Tibial nerve (tissue), 4 donors: ENCODE measurements at places on chromosomes 2 and 18. TPM values are rescaled to one million over a fixed set of nuclear protein-coding genes. Genes with fewer than 3 reads are reported as not detected.
A peak's percentile ranks its signal among the peaks of the same experiment; 100 is the strongest.

- no peaks in the 10 kb centered on the region for H3K27me3 ChIP-seq
- no peaks in the 10 kb centered on the region for H3K36me3 ChIP-seq
- DNase-seq, result no peak
- no peaks in the 10 kb centered on the region for H3K4me1 ChIP-seq
Measured at GRCh38 chr2:8976442-8977259, 26.8 kb downstream of the MBOAT2 start.

DNA sequence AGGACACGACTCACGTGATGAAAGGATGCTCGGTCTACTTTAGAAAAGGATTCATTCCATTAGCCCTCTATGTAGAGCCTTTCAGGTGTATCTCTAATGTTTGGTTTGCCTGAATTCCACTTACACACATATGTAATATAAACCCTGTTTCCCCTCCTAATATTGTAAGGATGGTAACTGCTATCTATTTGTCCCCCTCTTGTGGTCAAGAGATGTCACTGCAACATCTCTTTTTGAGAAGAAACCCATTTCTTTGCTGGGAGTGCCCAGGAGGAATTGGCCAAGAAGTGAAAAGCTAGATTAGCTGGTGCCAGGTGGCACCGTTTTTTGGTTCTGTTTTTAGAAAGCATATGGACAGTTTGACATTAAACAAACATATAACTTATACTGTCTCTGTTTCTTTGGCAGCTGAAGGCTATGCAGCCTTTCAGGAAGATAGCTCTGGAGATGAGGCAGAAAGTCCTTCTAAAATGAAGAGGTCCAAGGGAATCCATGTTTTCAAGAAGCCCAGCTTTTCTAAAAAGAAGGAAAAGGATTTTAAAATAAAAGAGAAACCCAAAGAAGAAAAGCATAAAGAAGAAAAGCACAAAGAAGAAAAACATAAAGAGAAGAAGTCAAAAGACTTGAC is 41.2 kb downstream of the RALBP1 start:
- H3K4me3 ChIP-seq, result no peak overlapping the region
- no peaks in the 10 kb centered on the region for H3K27me3 ChIP-seq
- H3K27ac ChIP-seq, result no peak overlapping the region
- H3K36me3 ChIP-seq, result no peaks in the 10 kb centered on the region
- H3K4me1 ChIP-seq, result no peaks in the 10 kb centered on the region

DNA sequence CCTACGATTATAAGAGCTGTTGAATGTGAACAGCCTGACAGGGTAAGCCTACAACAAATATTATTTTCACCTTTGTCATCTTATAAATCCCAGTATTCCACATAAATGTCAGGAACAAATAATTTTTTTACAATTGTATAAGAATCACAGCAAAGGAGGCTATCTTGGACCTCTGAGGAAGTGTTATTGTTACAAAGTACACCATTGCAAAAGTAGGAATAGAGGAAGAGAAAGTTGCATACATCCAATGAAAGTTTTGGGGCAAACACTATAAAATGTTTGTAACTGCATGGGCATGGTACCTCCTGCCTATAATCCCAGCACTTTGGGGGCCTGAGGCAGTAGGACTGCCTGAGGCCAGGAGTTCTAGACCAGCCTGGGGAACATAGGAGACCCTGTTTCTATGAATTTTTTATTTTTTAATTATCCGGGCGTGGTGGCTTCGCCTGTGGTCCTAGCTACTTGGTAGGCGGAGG is 715 bp upstream of the MEMO1 start:
- peak overlapping the region; percentile 96 for H3K27ac ChIP-seq
- no peaks in the 10 kb centered on the region for H3K27me3 ChIP-seq
- no peak for DNase-seq
- peaks cover 38% of the 10 kb centered on the region for H3K4me1 ChIP-seq
- no peaks in the 10 kb centered on the region for H3K36me3 ChIP-seq
- H3K4me3 ChIP-seq, result peak overlapping the region; percentile 88

GRCh38 chr18:57764995-57765394 is 38.1 kb downstream of the ATP8B1 start:
- H3K27me3 ChIP-seq, result no peaks in the 10 kb centered on the region

DNA sequence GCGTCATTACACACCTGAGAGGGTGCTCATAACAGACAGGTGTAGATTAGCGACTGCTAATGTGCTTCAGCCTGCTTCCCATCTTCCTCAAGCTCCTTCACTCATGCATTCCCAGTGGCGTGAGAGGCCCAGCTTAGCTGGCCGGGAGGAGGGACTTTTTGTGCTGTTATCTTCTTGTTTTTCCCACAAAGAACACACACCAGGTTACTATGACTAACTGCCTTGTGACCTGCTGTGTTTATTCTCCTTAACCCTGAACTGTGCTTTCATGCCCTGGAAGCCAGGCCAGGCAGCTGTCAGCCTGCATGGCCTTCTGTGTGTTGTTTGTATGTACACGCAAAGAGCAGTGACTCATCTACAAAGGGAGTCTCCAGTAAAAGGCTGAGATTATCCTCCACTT is 143.8 kb downstream of the PIEZO2 start:
- H3K36me3 ChIP-seq, result no peaks in the 10 kb centered on the region
- H3K4me1 ChIP-seq, result no peaks in the 10 kb centered on the region
- no peaks in the 10 kb centered on the region for H3K27me3 ChIP-seq

- H3K36me3 ChIP-seq, result no peaks in the 10 kb centered on the region
- no peak overlapping the region for H3K4me3 ChIP-seq
- no peaks in the 10 kb centered on the region for H3K4me1 ChIP-seq
- H3K27ac ChIP-seq, result no peak overlapping the region
- no peak for DNase-seq
Measured at GRCh38 chr2:8089596-8089995, 592.3 kb upstream of the ID2 start.

GRCh38 chr2:160415991-160416390 is 77.6 kb downstream of the RBMS1 start:
- no peak overlapping the region for H3K27ac ChIP-seq
- no peaks in the 10 kb centered on the region for H3K27me3 ChIP-seq
- no peak overlapping the region for H3K4me3 ChIP-seq

DNA sequence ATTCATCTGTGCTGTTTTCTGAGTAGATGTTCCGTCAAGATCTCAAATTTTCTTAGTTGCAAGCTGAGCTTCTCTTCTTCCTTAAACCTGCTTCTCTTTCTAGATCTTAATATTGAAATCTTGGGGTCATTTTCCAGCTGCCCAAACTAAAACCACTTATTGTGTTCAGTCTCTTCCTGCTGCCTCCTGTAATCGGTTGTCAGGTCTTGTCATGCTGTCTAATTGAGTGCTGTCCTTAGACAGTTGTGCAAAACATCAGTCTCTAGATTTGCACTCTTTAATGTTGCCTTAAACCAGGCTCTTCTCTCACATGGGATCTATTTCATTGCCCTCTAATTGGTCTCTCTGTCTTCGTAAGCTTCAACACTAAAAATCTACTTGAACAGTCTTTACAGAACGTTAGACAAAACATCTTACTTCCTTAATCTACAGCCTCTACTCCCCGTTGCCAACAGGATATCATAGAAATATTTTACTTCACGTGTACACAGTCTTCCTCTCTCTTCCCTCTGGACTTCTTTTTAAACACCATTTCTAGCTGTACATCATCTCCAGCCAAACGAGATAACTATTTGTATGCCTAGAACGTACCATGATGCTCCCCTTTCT is 34.9 kb downstream of the GPD2 start:
- H3K4me3 ChIP-seq, result no peak overlapping the region
- peaks cover 66% of the 10 kb centered on the region for H3K4me1 ChIP-seq
- H3K27me3 ChIP-seq, result no peaks in the 10 kb centered on the region
- no peaks in the 10 kb centered on the region for H3K36me3 ChIP-seq

DNA sequence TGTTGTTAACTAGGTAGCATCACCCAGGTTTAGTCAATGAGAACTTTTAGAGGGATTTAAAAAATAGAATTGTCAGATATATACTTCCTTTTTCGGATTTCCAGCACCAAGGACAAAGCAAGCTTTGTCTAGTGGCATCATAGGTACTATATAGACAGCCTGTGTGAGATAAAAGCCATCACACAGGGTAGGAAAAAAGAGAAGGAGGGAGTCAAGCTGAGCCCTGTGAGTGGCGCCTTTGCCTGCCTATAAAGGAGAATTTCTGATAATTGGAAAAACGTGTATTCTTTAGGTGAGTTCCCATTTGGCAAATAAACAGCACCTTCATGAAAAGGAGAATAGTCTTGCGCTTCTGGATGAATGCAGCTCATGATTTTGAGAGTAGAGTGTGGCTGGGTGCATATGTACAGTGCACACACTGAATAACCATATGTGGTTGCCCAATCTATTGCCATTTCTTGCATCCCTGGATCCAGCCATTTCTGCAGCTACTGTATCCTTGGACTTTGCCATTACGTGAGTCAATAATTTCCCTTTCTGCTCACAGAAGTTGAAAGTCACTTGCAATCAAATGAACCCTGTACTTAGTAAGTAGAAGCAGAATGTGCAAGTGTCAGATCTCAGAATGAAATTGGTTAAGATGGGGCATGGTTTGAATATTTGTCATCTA is 559.9 kb upstream of the MEX3C start:
- H3K4me1 ChIP-seq, result no peaks in the 10 kb centered on the region
- H3K27me3 ChIP-seq, result no peaks in the 10 kb centered on the region
- H3K27ac ChIP-seq, result no peak overlapping the region
- no peaks in the 10 kb centered on the region for H3K36me3 ChIP-seq

- H3K4me1 ChIP-seq, result no peaks in the 10 kb centered on the region
- H3K36me3 ChIP-seq, result no peaks in the 10 kb centered on the region
- H3K27ac ChIP-seq, result peak overlapping the region; percentile 55
- H3K4me3 ChIP-seq, result no peak overlapping the region
- no peaks in the 10 kb centered on the region for H3K27me3 ChIP-seq
Measured at GRCh38 chr2:209496586-209496982, 72.7 kb downstream of the MAP2 start.

GRCh38 chr2:126686841-126687485 is 31.0 kb downstream of the GYPC start:
- H3K36me3 ChIP-seq, result no peaks in the 10 kb centered on the region
- no peak overlapping the region for H3K27ac ChIP-seq
- no peaks in the 10 kb centered on the region for H3K27me3 ChIP-seq
- no peaks in the 10 kb centered on the region for H3K4me1 ChIP-seq
- no peak for DNase-seq

- no peaks in the 10 kb centered on the region for H3K27me3 ChIP-seq
- H3K4me3 ChIP-seq, result no peak overlapping the region
- H3K27ac ChIP-seq, result no peak overlapping the region
- H3K4me1 ChIP-seq, result no peaks in the 10 kb centered on the region
- DNase-seq, result no peak
- no peaks in the 10 kb centered on the region for H3K36me3 ChIP-seq
Measured at GRCh38 chr2:128594953-128595677, 276.4 kb upstream of the HS6ST1 start.

DNA sequence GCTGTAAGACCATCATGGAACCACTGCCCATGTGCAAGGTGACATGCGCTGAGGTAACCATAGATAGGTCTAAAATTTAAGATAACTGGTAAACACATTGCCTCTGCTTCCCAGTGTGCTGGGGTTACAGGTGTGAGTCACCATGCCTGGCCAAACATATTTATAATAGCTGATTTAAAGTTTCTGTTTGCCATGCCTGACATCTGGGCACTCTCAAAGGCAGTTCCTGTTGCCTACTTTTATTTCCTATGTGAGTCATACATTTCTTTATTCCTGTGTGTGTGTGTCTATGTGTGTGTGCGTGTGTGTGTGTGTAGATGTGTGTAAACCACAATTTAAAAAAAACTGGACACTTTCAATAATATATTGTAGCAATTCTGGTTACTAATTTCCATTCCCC is 415.2 kb upstream of the NETO1 start:
- H3K27ac ChIP-seq, result no peak overlapping the region
- no peaks in the 10 kb centered on the region for H3K27me3 ChIP-seq

DNA sequence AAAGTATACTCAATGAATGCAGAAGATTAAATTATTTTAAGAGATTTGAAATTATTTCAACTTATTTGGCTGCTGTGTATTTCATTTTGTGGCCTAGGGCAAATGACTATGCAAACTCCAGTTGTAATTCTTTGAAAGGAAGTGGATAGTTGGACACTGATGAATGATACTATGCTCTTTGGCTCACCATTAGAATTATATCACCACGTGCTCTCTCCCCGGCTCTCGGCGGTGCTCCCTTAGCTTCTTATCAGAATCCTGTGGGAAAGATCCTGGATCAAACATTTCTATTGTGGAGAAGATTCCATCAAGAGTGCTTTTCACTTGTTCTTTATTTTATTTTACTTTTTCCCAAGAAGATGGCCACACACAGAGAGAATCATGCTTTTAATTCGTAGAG is 55.2 kb downstream of the ADCYAP1 start:
- H3K27ac ChIP-seq, result no peak overlapping the region
- H3K27me3 ChIP-seq, result no peaks in the 10 kb centered on the region
- H3K4me1 ChIP-seq, result peaks cover 10% of the 10 kb centered on the region
- H3K36me3 ChIP-seq, result no peaks in the 10 kb centered on the region

- H3K4me3 ChIP-seq, result no peak overlapping the region
- no peaks in the 10 kb centered on the region for H3K36me3 ChIP-seq
- no peaks in the 10 kb centered on the region for H3K27me3 ChIP-seq
Measured at GRCh38 chr2:160042054-160042453, 20.4 kb downstream of the PLA2R1 start.

DNA sequence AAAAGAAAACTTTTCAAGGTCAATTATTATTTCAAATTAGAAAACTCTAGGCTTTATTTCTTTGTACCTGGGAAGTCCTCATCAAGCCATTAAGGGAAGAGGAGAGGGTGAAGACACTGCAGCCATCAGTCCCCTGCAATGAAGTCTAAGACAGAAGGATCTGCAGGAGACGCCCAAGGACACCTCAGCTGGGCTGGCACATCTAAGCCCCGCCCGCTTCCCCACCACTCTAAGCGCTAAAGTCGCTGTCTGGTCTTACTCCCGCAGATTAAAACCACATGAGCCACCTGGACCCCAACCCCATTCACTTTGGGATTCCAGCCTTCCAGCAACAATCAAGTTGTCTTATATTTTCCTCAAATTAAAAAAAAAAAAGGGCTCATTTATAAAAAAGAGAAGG is 104.4 kb downstream of the AFF3 start:
- no peaks in the 10 kb centered on the region for H3K27me3 ChIP-seq
- H3K4me3 ChIP-seq, result no peak overlapping the region
- H3K4me1 ChIP-seq, result no peaks in the 10 kb centered on the region
- no peak overlapping the region for H3K27ac ChIP-seq
- no peaks in the 10 kb centered on the region for H3K36me3 ChIP-seq
- DNase-seq, result no peak

- DNase-seq, result no peak
- H3K4me3 ChIP-seq, result no peak overlapping the region
- H3K4me1 ChIP-seq, result peaks cover 42% of the 10 kb centered on the region
- no peaks in the 10 kb centered on the region for H3K36me3 ChIP-seq
- H3K27ac ChIP-seq, result no peak overlapping the region
- peaks cover 50% of the 10 kb centered on the region for H3K27me3 ChIP-seq
Measured at GRCh38 chr2:219508444-219508734, 5.9 kb upstream of the ASIC4 start.

The SLC30A3 gene
- 0.44 TPM for total RNA-seq

The ALPG gene
- total RNA-seq, result not detected

The SIGLEC15 gene
- total RNA-seq, result not detected

The LAMA1 gene
- 1.2 TPM for total RNA-seq

The RANBP2 gene
- total RNA-seq, result 72.1 TPM

The DAW1 gene
- not detected for total RNA-seq

The CHRNA1 gene
- not detected for total RNA-seq

The RSAD2 gene
- 3.1 TPM for total RNA-seq

The ASB18 gene
- not detected for total RNA-seq

The GNLY gene
- 4.2 TPM for total RNA-seq

The ARHGEF4 gene
- total RNA-seq, result 50.7 TPM

The PLEKHA3 gene
- total RNA-seq, result 9.6 TPM
